ENCODE measurements at places on chromosomes 4 and X.

DNA sequence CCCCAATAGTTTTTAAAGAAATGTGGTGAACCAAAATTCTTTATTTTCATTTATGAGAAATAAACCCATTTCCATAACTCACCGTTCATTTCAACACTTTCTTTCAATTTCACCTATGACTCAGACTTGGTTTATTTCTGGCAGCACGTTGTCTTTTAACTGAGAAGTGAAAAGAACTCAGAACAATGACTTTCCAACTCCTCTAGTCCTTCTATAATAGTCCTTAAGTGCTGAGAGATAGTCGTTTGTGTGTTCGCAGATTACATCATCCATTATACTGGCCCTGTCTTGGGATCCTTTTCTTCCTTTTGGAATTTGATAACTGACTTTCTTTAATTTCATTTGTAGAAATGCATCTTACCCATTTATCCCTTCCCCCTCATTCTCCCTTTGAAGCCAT, 113.6 kb downstream of the GLUD2 start:
- no peak for DNase-seq

GRCh38 chrX:97159916-97160800, 276.4 kb downstream of the RPA4 start:
- no peak for DNase-seq

DNA sequence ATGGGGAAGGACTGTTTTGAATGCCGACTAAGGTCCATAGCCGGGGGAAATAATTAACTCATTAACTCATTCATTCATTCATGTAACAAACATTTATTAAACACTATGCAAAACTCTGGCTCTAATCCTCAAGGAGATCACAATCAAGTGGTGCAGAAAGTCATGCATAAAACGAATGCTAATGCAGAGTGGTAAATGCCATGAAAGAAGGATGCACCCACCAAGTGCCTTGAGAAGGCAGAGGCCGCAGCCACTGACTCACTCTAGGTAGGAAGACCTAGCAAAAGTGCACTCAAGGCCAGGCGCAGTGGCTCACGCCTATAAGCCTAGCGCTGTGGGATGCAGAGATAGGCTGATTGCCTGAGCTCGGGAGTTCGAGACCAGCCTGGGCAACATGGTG, 22.9 kb downstream of the SLITRK2 start:
- no peak for DNase-seq

GRCh38 chr4:184416913-184417734, 57.2 kb downstream of the IRF2 start:
- peak; percentile 63 for DNase-seq

GRCh38 chr4:110138551-110138950, 59.9 kb downstream of the ELOVL6 start:
- no peak for DNase-seq

DNA sequence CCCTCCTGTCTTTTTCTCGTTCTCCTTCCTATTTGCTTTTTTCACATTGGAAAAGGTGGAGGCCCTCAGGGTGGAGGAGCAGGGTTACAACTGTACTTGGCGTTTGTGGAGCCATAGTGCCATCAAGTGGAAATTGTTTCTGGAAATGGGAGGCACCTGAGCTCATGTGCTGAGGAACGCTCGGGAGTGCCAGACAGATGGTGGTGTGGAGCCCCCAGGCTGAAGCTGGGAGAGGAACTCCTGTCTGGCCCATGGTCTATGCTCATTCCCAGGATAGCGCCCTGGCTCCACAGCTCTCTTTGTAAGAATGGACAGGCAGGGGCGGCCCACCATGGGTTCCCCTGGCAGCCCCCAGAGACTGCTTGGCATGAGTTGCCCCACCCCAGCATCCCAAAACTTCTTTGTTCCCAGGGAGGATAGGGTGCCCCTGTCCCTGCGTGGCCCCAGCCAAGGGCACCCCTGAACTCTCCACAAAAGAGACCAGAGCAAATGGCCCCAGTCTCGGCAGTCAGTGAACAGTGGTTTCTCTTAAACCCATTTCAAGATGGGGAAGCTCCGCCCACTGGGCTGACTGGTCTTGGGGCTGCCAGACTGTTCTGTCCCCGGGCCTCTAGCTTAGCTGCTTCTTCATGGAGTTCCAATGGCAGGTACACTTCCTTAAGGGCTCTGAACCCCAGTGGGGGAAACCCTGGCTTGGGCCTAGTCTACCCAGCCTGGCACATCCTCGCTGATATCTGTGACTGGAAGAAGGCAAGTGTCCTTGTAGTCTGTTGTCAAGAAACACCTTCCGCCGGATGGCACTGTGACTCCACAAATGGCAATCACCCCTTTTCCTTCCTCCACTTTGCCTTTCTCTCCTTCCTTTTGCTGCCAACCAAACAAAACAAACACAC, 70.1 kb downstream of the NBDY start:
- peak; percentile 26 for DNase-seq

DNA sequence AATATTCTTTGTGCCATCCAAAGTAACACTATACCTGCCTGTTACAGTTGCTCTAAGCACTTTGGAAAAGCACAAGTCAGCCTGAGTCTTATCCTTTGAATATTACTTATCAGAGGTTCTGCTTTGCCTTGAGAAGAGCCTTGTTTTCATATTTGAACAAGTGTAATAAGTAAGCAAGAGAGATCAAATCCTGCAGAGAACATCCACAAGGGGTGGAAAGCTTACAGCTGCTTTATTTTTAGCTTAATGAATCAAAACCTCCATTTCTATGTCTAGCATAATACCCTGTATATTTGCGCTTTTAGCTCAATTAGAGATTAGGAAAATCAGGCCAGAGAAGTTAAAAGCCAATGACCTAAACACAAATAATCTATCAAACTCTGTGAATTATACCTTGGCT, 139.8 kb downstream of the CDS1 start:
- DNase-seq: no peak

- peak; percentile 30 for DNase-seq
These were observed 56.3 kb downstream of the ZAR1 start for GRCh38 chr4:48546336-48546735.

- DNase-seq: no peak
These were observed 408.2 kb upstream of the NR3C2 start for GRCh38 chr4:148850257-148850995.

- DNase-seq: no peak
These were observed 278.9 kb upstream of the FTHL17 start for GRCh38 chrX:31350808-31351074.

GRCh38 chr4:139740531-139741041, 75.0 kb downstream of the MGST2 start:
- no peak for DNase-seq

DNA sequence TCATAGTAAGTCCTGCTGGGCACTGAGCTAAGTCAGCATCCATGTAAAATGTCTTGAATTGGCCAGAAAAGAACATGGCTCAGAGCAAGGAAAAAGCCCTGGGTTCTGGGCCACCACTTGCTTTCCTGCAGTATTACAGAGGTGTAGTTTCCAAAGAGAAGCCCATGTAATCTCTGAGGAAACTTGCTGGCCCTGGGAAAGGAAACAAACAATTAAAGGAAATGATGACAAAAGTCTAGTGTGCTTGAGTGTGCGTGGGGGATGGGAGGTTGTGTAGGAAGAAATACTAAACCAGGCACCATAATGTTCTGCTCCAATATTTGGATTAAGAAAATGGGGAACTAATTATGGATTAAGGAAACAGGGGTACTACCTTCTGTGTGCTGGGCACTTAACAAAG, 39.5 kb upstream of the SMIM10L2A start:
- DNase-seq: no peak

DNA sequence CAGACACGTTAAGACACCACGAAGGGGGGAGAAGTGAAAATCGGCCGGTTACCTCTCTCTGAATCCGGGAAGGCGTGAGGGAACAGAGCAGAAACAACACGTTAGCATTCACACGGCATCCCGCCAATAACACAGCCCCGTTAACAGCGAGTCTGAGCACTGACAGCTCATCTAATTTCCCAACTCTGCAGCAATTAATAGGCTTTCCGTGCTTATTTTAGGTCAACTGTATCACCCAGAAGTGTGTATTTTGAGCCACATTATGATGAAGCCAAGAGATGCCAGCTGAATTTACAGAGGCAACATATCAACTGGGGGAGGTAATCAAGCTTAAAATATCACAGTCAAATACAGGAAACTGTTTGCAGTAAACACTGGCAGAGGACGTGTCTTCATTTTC, 92.6 kb downstream of the NSUN7 start:
- no peak for DNase-seq

DNA sequence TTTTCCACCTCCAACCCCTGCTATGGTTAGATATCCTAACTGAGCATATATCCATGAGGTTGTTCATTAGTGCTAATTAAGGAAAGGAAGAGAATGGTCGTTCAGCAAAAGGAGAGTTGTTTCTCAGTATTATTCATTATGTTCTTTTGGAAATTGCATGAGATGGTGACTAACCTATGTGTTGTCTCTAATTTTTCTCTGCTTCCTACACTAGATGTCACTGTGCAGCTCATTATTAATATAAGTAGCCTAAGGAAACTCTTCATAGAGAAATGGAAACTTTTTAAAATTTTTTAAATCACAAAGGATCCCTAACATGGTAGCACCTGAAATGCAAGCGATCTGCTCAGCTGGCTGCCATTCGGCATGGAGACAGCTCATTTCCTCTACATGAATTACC, 67.7 kb upstream of the FAM9A start:
- DNase-seq: no peak

DNA sequence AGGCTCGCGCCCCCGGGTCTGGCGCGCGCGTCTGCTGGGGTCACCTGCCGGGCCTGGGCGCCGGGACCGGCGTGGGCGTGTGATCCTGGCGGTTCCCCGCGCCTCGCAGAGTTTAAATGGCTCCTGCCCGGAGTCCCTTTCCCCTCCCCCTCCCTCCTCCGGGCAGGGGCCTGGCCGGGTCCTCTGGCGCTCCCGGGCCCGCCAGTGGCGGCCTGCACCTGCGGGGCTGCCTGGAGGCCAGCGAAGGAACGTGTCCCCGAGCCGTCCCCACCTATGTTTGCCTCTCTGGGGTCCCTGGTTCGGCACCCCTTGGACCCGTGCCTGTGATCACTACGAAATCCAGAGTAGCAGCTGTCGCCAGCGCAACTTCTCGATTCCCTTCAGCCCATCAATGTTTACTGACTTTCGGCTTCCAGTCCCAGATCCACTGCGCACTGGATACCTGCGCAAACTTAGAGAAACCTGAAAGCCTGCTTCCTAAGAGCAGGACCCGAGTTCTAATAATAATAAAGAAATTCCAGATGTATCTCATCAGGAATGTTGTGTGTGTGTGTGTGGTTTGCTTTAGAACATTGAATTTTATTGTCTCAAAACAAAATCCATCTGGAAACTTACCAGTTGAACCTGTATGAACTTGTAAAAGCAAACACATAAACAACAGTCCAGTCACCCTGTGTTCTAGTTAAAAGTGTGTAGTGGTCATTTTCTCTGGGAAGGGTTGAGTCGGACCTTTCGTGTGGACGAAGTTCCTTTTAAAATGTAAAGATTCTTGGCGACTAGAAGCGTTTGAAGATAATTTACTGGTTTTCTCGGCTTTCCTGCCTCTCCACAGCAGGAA, 788 bp downstream of the SHROOM2 start:
- DNase-seq: no peak

DNA sequence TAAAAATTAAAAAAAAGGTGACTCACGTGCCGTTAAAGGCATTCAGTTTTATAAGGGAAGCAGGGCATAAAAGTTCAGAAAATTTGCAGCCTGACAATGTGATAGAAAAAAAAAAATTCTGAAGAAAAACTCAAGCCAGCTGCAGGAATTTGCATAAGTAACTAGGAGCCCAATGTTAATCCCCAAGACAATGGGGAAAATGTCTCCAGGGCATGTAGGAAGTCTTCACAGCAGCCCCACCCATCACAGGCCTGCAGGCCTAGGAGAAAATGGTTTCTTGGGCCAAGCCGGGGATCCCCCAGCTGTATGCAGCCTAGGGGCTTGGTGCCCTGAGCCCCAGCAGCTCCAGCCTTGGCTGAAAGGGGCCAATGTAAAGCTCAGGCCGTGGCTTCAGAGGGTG, 31.2 kb downstream of the CHM start:
- DNase-seq: no peak

GRCh38 chr4:106238820-106239420, 77.1 kb downstream of the TBCK start:
- DNase-seq: no peak

DNA sequence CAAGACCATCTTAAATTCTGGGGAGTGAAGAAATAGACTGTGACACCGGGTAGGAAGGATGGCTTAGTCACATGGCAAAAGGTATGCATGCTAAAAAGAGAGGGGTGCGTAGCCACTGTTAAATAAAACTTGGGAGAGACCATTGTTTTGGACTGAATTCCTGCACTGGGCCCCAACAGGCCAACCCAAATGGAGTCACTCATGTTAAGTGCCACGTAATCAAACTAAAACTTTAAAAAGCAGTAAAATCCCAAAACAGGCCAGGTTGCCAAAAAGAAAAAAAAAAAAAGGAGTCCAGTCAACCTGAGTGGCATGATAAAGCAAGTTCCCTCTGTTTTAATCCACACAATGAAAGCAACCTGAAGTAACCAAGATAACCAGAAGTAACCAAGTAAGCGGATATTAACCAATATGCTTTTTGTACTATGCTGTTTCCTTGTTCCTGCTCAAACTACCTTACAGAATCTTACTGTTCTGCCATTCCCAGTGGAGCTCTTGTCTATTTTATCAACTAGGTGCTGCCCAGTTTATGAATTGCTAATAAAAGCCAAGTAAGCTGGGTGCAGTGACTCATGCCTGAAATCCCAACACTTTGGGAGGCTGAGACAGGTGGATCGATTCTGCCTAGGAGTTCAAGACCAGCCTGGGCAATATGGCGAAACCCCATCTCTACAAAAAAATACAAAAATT, 124.6 kb upstream of the ENPP6 start:
- no peak for DNase-seq

- no peak for DNase-seq
These were observed 105.4 kb downstream of the MTNR1A start for GRCh38 chr4:186449954-186450353.

DNA sequence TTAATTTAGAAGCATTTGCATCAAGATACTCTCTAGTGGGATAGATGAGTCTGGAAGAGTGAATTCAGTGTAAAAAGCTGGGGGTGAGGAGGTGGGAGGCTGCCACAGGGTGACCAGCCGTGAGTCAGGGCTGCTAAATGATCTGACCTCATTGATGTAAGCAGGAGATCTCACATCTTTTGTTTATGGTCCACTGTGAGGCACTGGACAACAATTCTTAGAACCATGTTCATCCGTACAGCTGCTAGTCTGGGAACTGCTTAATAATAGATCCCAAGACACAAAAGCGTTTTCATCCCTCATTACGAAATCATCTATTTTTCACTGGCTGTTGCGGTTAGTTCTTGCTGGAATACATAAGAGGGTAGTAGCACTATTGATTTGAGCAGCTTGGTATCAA, 14.1 kb downstream of the KLF3 start:
- no peak for DNase-seq

DNA sequence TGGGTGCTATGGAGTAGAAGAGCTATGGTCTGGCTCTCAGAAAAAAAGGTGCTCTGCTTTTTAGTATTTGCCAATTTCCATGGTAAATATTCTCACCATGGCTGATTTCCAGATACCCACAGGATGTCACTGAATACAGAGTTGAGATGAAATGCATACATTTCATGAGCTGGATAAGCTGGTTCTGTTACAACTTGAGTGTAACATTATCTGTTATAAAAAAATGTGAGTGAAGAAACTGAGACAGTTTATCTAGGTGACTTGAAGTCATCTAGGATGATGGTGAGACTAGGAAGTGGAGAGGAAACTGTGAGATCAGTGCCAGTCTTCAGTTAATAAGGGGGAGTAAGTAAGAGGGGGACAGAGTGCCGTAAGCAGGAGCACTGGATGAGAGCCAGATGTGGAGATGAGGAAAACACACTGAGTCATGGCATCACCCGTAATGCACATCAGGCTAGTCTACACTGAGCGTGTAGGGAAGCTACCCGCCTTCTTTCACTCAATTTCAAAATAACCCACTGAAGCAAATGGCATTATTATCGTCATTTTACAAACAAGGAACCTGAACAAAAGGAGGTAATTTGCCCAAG, 5.0 kb downstream of the HPSE start:
- DNase-seq: no peak

Data from activated T-cell treated with anti-CD3 and anti-CD28 coated beads, Interleukin-2, amount 50 U/mL, for 48 hours (primary cell).